ENCODE measurements at places on chromosomes 2 and 18.

GRCh38 chr2:239735131-239735828, 289.9 kb downstream of the NDUFA10 start:
- no peak for DNase-seq

DNA sequence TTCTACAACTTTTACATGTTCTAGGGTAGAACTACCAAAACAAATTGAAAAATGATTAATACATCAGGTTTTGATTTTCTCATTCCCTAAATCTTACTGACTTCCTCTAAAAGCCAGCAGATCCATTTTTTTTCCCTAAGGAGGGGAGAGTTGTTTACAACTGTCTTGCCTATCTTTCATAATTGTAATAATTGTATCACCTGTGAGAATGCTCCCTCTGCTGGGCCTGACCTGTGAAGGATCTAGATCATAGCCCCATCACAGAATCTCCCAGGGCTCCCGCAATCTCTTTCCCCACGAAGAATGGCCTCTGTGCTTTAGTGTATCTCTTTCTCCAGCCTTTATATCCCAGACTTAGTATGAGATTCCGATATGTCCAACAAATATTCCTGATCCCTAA, 9.1 kb downstream of the LOXL3 start:
- DNase-seq: no peak

- DNase-seq: no peak
These were observed 266.2 kb upstream of the REV1 start for GRCh38 chr2:99756059-99756458.

GRCh38 chr2:20148923-20149702, 75.8 kb downstream of the SDC1 start:
- no peak for DNase-seq

- DNase-seq: no peak
These were observed 22.2 kb downstream of the KCNJ3 start for GRCh38 chr2:154720651-154721050.

DNA sequence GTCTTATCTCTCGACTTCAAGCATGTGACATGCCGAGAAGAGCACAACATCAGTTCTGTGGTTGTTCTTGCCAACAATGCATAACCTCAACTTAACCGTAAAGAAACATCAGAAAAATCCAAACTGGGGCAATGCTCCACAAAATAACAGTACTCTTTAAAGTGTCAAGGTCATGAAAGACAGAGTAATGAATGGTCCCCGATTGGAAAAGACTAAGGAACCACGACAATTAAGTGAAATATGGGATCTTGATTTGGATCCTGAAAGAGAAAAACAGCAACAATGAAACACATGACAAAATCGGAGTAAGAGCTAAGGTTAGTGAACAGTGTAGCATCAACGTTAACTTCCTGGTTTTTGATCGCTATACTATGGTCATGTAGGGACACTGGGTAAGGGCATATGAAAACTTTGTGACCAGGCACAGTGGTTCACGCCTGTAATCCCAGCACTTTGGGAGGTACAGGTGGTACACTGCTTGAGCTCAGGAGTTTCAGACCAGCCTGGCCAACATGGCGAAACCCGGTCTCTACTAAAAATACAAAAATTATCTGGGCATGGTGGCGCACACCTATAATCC, 55.2 kb downstream of the UNC50 start:
- no peak for DNase-seq

DNA sequence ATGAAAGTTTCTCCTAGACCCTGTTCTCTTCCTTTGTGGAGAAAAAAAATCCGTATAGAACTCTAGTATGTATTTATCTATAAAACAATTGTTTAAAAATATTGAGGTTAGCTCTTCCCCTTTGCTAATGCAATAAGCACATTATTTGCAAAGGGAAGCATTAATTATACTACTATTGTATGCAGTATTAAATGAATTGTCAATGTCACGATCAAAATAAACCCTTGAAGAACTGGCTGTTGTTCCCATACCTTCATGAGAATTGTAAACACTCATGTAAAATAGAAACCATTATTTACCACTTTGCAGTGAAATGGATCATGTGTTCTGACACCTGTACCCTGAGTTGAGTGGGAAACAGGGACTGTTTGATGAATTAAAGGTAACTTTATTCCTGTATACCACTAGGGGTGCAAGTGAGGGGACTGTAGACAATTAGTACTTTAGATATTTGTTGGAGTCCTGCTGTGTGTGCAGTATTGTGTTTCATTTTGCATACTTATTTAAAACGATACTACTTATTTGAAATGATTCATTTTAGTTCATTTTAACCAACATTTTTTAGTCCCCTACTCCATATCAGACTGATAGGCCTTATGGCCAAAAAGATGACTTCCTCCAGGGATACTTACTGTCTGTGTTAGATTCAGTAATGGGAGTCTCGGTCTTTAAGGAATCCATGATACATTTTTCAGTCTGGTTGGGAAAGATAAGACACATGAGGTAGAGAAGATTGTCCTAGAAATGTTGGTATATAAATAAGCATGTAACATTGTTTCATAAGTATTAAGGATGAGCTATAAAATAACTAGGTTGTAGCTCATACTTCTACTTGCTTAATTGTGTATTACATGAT, 7.9 kb downstream of the PKP4 start:
- no peak for DNase-seq

DNA sequence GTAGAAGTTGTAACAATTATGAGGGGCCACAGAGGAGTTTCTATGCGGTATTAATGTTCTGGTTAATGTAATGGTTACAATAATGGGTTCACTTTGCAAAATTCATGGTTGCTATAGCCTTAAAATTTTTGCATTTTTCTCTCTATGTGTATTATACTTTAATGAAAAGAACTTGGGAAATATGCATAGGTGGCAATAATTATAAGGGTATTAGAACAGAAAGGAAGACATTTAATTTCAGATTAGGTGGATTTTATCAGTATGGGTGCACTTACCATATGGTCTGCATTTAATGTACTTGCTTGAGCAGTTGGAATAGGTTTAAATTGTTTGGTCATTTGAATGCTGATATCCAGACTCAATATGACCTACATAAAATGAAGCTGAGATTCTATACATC, 161.6 kb upstream of the TACR1 start:
- DNase-seq: no peak

DNA sequence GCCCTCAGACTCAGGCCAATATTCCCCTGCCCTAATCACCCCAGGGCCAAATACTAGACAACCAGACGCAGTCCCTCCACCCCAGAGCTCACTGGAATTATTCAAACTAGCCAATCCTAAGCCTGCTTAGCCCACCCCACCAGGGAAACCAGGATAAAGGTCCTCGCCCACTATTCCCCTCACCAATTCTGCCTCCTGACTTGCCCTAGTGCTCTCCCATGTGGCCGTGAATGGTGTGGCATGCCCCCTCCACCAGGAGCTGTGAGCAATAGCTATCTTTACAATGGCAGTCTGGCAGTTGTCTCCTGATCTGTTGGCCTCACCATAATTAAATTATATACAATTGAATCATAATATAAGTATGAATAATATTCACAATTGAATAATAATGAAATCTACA, 42.3 kb downstream of the FAM124B start:
- DNase-seq: no peak

DNA sequence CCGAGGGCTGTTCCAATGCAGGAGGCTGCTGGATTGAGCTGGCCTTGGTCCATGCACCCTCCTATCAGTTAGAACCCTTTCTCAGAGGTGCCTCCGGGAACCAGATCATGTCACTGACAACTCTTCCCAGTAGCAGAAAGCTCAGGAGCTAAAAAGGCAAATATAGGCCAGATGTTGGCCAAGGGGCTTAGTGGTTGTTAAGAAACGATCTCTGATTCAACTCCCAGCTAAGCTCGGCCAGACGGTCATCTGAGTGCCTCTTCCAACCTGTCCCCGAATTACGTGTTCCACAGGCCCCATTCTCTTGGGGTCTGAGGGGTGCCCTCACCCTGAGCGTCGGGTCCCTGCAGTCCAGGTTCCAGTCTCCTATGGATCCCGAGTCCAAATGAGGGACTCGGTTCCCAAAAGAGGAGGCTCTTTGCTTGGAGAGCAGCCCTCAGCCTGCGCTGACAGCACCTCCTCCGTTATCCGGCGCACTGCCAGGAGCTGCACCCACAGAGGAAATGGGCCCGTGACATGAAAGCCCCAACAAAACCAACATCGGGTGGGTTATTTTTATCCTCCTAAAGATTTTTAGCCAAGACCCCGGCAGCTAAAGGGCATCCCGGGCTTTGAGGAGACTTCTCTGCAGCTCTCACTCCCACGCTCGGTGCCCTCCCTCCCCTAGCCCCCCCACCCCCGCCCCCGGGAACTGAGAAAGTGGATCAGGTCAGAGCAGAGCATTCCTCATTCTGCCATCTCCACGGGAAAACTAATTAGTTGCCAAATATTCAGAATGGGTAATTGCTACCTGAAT, 106.6 kb upstream of the ID2 start:
- DNase-seq: peak; percentile 35

DNA sequence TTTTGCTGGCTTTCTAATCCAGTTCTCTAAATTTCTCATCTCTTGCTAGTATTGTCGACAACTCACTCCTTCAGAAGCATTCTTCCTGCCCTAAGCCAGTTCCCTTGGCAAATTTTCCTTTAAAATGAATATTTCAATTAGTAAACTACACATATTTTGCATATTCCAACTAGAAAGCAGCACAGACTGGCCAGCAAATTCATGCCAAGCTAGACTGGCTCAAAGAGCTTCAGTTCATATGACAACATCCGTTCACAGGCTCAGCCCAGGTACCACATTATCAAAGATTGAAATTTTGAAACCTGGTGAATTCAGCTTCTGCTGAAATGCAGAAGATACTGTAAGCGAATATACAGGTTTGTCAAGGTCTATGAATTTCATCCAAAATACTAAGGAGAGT, 64.5 kb downstream of the AFF3 start:
- no peak for DNase-seq

DNA sequence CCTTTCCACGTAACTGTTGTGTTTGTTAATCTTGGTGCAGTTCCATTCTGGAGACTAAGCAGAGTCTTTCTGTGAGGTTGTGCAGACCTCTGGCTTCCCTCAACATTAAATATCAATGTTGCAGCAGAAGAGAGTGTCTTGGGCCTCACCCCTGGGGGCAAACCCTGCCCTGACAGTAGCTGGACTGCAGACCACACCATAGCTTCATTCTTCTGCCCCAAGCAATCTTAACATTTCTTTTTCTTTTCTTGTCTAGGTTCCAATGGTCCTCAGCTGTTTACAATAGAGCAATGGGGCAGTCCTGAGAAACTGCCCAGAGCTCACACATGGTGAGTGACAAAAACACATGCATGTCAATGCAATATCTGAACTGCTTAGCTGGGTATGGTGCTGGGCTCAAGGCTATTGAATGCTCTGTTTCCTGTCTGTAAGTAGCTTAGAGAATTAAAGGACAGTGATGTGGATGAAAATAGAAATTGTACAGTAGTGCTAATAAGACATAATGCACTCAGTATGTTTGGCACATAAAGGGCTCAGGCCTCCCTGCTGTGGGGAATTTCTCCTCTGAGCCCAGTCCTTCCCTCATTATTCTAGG, 237.6 kb downstream of the ALPK2 start:
- DNase-seq: no peak

DNA sequence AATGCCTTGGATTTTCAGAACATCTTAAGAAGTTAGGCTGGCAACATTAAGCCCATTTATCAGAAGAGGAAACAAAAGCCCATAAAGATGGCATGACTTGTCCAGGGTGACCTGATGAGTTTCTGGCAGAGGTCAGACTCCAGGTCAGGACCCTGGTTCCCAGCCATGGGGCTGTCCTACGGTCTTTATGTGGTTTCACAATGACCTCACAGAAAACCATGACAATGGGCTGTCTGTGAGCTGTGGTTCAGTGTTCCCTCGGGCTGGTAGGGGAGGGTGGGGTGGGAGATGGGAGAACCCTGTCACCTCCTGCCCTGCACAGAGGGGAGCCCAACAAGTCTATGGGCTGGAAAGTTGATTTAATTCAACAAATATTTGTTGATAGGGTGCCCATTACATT, 101.8 kb downstream of the LOXHD1 start:
- DNase-seq: no peak

DNA sequence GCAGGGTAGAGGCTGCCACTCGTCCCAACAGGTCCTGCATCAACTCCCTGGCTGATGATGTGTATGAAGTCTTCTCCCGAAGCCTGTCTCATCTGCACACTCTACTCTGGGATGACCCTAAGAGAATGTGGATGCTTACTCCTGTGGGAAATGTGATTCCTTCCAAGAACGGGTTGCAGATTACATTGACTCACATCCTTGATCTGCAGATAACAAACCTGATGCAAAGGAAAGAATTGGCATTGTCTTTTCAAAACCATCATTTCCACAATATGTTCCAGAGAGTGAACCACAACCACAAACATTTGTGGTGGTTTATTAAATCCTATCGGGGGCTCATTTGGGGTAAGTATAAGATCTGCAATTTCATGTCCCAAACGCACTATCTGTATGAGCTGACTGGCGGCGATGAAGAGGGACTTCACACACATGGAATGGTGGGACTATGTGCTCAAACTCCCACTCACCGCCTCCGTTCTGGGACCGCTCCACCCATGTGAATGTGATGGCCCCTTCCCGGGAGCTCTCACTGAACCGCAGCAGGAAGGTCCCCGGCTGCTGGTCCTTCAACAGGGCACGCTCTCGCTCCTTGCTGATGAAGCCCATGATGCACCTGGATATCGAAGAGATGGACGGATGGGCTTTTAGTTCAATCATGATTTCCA, 35.5 kb downstream of the STAT1 start:
- no peak for DNase-seq

DNA sequence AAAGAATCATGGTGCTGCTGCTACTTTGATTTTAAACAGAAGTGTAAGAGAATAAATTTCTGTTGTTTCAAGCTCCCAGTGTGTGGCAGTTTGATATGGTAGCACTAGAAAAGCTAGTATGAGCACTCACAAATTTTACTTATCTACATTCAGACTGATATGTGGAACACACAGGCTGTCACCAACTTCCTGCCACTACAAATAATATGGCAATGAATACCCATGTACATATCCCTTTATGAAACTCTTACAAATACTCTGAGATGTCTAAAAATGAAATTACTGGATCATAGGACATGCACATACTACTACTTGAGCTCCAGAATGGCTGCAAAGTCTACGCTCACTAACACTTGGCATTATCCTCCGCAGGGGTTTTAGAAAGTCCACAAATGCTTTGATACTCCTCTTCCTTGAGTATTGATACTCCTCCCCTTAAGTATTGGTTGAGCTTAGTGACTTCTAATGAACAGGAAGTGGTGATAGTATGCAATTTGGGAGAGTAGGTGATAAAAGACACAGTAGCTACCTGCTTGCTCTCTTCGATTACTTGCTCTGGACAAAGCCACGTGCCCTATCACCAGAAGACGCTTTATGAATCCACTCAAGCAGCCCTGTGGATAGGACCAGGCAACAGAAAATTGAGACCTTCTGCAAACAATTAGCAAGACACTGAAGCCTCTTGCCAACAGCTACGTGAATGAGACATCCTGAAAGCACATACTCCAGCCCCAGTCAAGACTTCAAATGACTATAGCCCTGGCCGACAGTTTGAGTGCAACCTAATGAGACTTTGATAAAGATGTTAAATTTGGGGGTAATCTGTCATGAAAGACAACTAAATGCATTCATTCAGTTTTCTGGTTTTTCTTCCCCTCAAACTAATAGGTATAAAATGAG, 35.4 kb downstream of the FBXO11 start:
- no peak for DNase-seq

All from T-helper 17 cell (primary cell).